NCI-H460 (cell line): ENCODE measurements at places on chromosomes 5 and 9. TPM values are rescaled to one million over a fixed set of nuclear protein-coding genes. Genes with fewer than 3 reads are reported as not detected.

The SLC23A1 gene
- not detected in 2 replicates for total RNA-seq

The IFNA13 gene
- not detected in 2 replicates for total RNA-seq

- no peak for DNase-seq
Observed at GRCh38 chr5:175306381-175306780, 137.6 kb downstream of the DRD1 start.

- no peak for DNase-seq
Observed at GRCh38 chr5:177330991-177331842, 19.5 kb upstream of the MXD3 start.

- DNase-seq: no peak
Observed at GRCh38 chr9:89109666-89110065, 69.0 kb downstream of the SHC3 start.

GRCh38 chr9:18362901-18363685, 110.9 kb upstream of the ADAMTSL1 start:
- DNase-seq: no peak

The SLC2A6 gene
- 4.0 and 4.4 TPM in 2 replicates for total RNA-seq

GRCh38 chr5:32030222-32030621, 143.9 kb downstream of the GOLPH3 start:
- no peak for DNase-seq

DNA sequence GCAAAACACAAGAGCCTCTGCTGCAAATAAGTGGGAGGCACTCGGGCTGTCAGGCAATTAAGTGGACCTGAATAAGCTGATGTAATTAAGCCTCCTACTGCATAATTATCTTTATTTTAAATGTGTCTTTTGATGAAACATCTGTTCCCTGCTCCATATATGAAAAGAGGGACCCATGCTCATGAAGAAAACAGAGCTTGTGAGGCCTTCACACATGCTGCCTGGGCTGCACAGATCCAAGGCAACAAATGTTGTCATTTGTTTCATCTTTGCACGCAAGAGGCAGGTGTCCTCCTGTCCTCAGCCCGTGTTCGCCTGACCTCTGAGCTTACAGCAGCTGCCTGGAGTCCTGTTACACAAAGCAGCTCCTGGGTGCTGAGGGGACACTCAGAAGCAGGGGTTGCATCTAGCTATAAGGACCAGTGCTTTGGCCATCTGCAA, 381.1 kb downstream of the ZNF608 start:
- no peak for DNase-seq

The FEM1C gene
- 11.1 and 11.7 TPM in 2 replicates for total RNA-seq

DNA sequence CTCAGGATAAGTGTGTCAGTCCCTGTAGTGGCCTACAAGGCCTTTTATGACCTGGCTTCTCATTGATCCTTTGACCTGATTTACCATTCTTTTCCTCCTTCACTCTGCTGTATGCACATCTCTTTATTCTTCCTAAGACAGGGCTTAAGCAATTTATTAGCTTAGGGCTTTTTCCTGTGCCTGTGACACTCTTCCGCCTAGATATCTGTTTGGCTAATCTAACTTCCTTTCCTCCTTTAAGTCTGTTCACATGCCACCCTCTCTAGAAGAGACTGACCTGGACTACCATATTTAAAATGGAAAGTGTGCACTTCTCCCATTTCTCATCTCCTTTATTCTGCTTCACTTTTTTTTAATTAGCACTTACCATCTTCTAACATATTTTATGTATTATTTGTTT, 29.1 kb downstream of the FOCAD start:
- DNase-seq: no peak

The SLC36A2 gene
- total RNA-seq: not detected in 2 replicates

The LCN9 gene
- not detected in 2 replicates for total RNA-seq

The DMRT3 gene
- total RNA-seq: not detected in 2 replicates

GRCh38 chr5:43192558-43193180, 644 bp downstream of the NIM1K start:
- no peak for DNase-seq

DNA sequence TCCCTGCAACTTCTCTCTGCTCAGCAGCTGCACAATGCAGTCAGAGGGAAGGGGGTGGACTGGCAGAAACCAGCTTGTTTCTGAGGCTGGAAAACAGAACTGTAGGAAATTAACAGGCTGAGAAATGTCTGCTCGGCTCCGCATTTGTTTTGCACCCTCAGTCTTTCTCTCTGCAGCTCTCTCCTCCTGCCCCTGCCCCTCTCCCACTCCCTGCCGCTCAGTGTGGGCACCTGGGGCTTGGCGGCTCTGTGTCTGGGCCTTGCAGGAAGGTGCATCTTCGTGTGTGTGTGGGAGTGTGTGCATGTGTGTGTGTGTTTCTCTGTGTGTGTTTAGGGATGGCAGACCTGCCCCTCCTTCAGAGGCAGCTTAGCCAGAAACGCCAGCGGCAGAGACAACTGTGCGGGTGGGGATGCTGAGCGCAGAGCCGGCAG, 53.0 kb downstream of the PCDH1 start:
- no peak for DNase-seq

The OR1J2 gene
- 0.22 TPM in 1 of 2 replicates, not detected in the other for total RNA-seq

- DNase-seq: no peak
Observed at GRCh38 chr5:4083591-4084337, 488.1 kb downstream of the IRX1 start.

DNA sequence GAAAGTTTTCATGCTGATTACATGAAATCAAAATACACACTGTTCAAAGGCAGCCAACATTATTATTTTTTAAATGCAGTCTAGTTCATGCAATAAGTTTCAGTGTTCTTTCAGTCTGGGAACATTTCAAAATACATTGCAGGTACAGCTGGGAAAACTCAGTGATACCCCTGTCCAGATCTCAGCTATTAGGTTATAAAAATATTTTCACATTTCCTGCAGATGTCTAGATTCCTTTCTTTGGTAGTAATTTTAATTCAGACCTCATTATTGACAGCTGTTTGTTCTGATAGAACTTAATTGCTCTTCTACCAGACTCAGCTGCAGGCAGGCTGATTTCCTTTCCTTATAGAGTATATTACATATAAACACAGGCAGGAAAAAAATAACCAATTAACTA, 556.8 kb upstream of the DMAC1 start:
- DNase-seq: no peak

GRCh38 chr9:86708918-86709835, 238.1 kb downstream of the GAS1 start:
- no peak for DNase-seq

The SPINK4 gene
- total RNA-seq: not detected in 2 replicates

- no peak for DNase-seq
Observed at GRCh38 chr5:31023105-31023504, 170.4 kb upstream of the CDH6 start.

DNA sequence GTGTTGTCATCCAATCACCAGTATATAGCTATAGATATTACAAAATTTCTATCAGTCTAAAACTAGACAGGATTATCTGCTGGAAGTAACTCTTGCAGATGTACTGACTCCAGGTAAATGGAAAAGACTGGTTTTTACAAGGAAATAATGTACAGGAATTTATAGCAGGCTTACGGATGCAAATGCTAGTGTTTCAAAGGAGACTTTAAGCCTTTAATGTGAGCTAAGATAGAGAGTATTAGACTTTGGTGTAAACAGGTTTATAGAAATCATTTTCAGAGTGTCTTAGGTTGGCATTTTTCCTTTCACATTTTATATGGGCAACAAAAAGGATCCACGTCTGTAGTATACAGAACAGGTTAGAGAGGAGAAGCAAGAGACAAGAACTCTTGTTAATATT, 16.1 kb downstream of the ZNF608 start:
- no peak for DNase-seq

GRCh38 chr9:132773764-132774339, 103.6 kb downstream of the GTF3C4 start:
- DNase-seq: no peak

DNA sequence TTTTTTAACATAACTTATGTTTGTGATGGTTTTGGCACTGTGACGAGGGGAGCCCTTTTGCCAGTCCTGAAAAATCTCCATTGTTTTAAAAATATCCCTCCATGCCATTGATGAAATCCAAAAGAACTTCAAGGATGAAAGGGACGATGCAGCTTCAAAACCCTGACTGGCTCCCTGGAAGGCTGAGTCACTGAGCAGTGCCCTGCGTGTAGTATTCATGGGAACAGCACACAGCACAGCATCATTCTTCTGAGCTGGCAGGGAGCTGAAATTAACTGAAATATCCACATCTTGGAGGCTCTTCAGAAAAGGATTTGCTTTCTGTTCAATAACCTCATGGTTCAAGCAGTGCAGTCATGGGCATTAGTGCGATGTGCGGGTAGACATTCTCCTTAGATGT, 29.7 kb downstream of the PDE4D start:
- no peak for DNase-seq

The RFESD gene
- total RNA-seq: 8.9 and 9.4 TPM in 2 replicates

DNA sequence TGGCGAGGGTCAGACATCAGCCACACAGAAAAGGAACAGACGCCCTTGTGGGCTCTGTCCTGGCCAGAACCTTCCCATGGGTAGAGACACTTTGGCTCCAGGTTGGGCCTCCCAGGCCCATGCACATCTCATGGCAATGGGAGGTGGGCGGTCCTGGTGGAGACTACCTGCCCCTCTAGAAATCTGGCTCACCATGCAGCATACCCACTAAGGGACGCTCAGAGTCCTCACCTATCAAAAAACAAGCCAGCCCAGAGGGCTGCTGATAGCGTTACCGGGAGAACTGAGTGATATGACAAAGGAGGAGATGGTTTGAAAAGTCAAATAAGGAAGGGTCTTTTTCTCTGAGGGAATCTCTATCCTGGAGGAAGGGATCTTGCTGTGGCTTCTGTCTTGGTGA, 62.1 kb downstream of the C5orf15 start:
- DNase-seq: no peak
